IPS DF 19.7 (cell line): ENCODE measurements at places on chromosomes 7 and 10.

GRCh38 chr10:132412316-132413192 lies 15.6 kb downstream of the PWWP2B start:
- DNase-seq, result no peak

DNA sequence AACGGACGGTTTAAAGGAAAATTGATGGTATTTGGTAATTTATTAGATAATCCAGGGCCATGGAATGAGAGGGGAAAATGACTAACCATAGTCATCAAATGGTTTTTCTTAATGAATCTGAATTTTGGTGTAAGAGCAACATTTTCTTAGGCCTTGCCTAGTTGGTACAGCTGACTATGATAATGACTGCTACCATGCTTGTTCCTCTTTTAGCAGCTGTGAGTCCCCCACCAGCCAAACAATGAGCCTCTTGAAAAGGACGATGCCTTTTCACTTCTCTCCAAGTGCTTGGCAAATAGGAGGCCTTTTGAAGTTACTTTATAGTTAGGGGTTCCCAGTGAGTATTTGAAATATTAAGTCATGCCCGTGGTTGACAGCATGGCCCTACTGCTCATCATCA lies 53.0 kb downstream of the TRUB1 start:
- no peak for DNase-seq

DNA sequence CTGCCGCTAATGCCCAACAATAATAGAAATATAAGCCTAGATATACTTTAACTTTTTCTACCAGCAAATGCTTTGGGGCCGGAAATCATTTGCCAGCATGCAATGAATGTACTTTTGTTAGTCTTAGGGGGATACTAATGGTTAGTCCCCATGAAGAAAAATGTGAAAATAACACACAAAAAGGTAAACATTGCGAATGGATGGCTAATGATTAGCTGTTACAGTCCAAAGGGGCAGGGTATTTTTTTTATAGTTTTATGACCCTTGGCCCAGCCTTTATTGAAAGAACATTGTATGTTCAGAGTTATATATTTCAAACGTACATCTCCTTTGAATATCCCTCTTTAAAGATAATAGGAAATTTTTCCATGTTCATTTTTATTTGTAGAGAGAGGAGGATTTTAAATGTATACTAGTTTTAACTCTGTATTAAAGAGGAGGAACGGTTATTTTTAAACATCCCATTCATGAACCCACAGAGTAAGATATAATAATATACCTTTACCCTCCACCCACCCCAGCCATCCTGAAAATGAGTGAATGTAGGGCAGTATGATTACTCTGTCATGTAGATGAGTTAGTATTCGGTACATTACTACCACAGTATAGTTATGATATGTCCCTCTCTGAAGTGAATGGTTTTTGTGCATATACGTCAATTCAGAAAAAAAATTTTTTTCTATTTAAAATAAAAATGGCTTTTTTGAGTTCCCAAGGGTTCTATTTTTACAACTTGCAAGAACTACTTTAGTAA lies 63.6 kb downstream of the ARID5B start:
- DNase-seq, result no peak

DNA sequence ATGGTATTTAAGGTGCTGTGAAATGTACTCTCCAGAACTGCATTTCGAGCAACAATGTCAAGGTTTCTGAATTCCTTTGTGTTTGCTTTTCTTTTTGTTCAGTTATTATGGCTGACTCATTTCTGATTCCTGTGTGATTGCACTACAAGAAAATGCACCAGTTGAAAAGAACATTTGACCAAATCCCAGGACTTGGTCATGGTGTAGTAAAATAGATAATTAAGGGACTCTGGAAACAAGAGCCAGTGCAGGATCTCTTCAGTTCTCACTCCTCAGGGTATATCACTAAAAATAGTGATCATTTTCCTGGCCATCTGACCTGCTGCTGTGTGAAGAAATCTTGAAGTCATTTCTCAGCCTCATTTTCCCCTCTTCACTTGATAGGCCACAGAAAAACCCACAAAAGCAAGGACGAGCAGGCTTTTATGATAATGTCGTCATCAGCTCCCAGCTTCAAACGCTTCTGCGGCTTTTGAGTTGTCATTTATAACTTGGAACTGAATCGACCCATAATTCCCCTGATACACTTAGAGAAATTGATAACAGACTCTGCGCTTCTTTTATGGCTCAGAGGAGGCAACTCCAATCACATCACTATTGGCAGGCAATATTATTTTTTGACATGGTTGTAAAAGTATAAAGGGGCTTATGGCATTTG lies 274.7 kb downstream of the HDAC9 start:
- no peak for DNase-seq

GRCh38 chr7:27155816-27156507 lies 513 bp downstream of the HOXA7 start:
- no peak for DNase-seq

GRCh38 chr7:6166443-6166891 lies 106.0 kb downstream of the CYTH3 start:
- no peak for DNase-seq

- DNase-seq, result no peak
These were observed 610.2 kb downstream of the AUTS2 start for GRCh38 chr7:70208236-70209063.

DNA sequence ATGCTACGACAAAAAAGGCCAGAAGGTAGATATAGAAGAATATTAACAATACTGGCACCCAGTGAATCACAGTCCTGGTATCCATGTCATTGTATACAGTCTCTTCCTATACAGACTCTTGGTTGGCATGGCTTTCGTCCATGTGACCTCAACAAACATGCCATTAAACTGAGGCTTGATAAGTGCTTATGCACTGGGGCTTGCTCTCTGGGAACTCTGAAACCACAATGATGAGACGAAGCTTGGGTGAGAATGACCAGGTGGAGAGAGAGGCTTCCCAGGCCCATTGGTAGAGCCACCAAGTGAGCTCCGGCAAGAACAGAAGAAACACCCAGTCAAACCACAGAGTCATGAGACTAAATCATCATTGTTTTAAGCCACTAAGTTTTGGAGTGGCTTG lies 33.2 kb downstream of the PNPLA8 start:
- no peak for DNase-seq

- peak; percentile 89 for DNase-seq
These were observed at the start of gene ELOVL3 for GRCh38 chr10:102225646-102226541. Gene ELOVL3, plus strand, starts transcription at chr10:102226299. Its CDS starts 250 bp downstream, at chr10:102226549.

GRCh38 chr7:155918720-155919390 lies 106.6 kb upstream of the SHH start:
- DNase-seq, result no peak

- DNase-seq, result no peak
These were observed 37.7 kb downstream of the ARHGAP19 start for GRCh38 chr10:97254694-97255093.

DNA sequence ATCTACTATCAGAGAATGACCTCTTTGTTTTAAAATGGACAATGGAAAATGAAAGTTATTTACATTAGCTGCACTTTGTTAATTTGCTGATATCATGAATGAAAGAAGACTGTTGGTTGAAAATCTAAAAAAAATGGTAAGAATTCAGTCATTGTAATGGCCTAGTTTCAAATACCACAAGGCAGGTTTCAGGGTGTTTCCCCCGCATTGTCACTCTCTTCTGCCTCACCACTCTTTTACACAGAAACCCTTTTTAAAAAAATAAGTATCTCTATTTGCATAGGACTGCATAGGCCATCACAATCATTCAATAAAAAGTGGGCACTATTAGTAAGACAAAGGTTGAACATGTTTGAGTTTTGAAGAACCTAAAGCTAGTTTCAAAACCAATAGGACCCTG lies 737.1 kb downstream of the INHBA start:
- DNase-seq, result no peak

DNA sequence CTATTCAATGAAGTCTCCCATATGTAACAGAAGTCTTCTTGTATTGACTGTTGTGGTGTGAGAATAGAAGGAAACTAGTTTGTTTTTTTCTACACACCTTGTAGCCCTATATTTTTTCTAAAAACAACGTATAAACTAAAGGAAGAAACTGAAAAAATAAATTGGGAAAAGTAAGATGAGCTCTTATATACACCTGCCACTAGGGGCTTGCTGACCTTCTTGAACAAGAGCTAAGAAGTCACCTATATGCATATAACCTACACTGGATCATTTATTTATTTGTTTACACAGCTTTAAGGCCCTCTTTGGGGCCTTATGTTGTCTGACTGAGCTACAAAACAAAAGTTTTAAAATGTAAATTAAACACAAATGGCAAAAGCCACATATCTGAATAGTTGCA lies 383.0 kb downstream of the HPSE2 start:
- DNase-seq, result no peak

- DNase-seq, result no peak
These were observed 43.8 kb upstream of the ICA1 start for GRCh38 chr7:8305625-8306388.

GRCh38 chr7:69104023-69104422 lies 494.3 kb upstream of the AUTS2 start:
- peak; percentile 28 for DNase-seq

DNA sequence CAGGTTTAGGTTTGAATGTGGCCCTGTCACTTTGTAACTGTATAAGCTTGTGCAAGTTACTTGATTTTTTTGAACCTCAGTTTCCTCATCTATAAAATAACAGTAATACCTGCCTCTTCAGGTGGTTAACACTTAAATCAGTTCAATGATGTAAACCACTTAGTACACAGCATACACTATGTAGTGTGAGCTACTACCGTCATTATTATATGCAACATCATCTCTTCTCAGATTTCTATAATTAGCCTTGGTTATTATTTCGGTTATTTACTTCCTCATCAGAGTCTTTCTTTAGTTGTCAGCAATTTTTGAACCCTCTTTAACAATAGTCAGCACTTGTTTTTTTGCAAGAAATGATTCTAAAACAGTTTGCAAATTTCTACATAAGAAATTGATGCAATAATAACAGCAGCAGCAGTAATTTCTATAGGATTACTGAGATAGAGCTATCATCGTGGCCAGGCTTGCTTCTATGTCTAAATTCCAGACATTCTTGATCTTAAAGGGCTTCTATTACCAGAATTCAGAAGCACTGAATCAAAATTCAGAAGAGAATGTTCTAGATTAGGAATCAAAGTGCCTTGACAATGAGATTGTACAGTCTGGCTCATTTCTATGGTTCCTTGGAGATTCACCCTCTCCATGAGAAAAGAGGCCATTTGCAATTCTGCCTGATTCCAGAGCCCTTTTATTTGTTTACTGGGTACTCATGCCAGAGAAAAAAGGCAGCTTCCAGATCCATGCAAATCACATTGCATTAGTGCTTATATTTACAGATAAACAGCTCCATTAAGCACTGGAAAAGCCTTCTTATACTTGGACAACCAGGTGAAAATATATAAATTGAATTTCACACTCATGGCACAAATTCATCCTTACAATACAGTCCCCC lies 25.0 kb upstream of the WDR11 start:
- no peak for DNase-seq

GRCh38 chr7:130332259-130333053 lies 12.2 kb upstream of the CPA5 start:
- DNase-seq, result no peak

DNA sequence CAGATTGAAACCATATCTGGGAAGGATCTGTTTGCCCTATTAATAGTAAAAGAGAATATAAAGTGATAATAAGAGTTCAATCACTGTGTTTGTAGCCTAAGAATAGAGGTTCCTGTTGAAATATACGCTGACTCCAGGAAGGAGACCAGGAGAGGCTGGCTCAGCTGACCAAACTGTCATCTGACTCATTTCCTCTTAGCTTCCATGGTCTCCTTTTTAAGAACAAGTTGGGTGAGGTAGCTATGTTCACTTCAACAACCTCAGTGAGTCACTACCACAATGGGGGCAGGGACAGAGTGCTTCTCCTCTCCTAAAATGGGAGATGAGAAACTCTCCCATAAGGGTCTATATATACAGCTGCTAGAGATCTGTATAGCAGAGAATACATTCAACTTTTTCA lies 543.3 kb downstream of the CALN1 start:
- DNase-seq, result no peak

- no peak for DNase-seq
These were observed 1.8 kb downstream of the PFKFB3 start for GRCh38 chr10:6204341-6205191.

DNA sequence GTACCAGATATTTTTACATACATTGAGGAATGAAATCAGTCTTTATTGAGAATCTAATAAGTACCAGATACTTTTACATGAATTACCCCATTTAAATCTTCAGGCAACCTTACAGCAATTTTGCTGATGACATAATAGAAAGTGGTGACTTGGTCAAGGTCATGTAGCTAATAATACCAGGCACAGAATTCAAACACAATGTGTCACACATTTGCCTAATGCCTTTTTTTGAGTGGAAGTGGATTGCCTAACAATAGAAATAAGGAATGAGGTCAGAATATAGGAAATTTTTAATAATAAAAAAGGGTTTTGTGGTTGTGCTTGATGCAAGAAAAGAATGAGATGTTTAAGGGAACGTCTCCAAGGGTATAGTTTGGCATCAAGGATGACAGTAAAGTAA lies 466.6 kb upstream of the IGFBP3 start:
- no peak for DNase-seq

DNA sequence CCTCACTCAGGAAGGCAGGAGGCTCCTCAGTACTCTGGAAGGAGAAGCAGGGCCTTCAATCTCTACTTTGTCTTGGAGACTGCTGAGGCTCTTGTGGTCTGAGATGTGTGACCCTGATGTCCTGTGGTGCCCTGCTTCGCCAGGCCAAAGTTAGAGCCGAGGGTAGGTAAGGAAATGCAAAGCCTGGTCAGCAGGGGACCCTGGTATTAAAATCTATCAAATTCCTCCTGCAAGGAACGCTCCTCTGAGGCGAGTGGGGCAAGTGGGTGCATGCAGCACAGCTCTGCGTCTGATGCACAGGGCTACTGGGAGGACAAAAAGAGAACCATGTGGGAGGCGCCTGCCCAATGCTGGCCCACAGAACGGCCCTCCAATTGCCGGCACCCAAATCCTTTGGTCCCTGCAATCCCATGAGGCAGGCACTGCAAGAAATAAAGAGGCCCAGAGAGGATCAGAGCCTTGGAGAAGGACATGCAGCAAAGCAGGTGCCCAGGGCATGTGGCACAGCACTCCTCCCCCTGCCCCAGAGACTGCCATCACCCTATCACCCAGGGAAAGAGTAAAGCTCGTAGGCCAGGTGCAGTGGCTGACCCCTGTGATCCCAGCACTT lies 23.1 kb upstream of the ZMIZ1 start:
- DNase-seq, result no peak

GRCh38 chr10:62048470-62048869 lies 147.0 kb downstream of the ARID5B start:
- no peak for DNase-seq

GRCh38 chr10:89518876-89519842 lies 16.2 kb downstream of the SLC16A12 start:
- DNase-seq, result no peak
